ENCODE measurements at places on chromosomes 3 and 15.

- DNase-seq, result no peak
Observed at GRCh38 chr3:18866899-18867298, 281.4 kb upstream of the KCNH8 start.

DNA sequence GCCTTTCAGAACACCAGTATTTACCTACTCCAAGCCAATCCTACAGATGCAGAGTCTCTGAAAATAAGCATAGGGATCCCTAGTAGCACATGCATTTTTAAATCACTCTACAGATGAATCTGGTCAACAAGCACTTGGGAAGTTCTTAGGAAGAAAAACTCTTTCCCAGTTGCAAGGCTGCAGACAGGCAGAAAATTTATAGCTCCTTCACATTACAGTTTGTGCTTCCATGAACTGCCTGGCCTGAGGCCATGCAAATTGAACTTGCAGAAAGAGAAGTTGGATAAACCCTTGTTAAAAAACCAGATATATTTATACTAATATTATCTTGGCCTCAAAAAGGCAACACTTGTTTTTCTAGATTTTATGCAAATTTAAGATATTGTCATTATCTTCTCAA lies 256.9 kb downstream of the EPHA3 start:
- no peak for DNase-seq

GRCh38 chr3:62686503-62687294 lies 188.5 kb downstream of the CADPS start:
- DNase-seq, result no peak

- peak; percentile 86 for DNase-seq
Observed at GRCh38 chr3:23264413-23264812, 61.3 kb downstream of the UBE2E2 start.

DNA sequence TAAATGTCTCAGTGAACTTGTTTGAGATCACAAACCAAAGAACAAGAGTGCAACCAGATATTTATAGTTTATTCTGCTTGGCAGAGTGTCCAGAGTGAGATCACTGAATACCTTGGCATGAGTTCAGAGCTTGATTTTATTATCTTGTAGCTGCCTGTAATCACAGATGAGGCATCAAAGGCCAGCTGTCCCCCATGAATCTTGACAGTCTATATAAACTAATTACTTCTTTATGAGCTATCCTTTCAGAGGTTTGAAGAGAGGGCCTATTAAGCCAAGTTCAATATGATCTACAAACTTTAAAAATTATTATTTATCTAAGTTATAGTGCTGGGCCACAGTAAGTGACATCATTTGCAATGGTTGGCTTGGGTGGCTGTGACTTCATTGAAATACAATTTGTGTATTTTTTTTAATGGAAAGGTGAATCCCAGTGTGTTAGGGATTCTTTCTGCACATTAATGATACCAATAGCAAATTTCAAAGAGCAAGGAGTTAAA lies 251.5 kb downstream of the CLSTN2 start:
- DNase-seq, result no peak

DNA sequence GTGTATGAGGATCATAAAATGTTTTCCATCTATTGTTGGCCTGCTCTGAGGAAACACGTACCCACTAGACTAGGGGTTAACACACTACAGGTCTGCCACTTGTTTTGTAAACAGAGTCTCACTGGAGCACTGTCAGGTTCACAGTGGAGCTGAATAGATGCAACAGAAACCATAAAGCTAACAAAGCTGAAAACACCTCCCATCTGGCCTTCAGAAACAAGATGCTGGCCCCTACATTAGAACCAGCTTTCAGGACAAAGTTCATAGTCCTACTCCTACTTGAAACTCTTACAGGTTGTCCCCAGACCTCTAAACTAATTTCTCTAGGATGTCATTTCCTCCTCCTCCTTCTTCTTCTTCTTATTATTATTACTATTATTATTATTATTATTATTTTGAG lies 42.3 kb downstream of the SNX4 start:
- no peak for DNase-seq

- DNase-seq, result no peak
Observed at GRCh38 chr15:73979636-73980035, 12.5 kb downstream of the STOML1 start.

DNA sequence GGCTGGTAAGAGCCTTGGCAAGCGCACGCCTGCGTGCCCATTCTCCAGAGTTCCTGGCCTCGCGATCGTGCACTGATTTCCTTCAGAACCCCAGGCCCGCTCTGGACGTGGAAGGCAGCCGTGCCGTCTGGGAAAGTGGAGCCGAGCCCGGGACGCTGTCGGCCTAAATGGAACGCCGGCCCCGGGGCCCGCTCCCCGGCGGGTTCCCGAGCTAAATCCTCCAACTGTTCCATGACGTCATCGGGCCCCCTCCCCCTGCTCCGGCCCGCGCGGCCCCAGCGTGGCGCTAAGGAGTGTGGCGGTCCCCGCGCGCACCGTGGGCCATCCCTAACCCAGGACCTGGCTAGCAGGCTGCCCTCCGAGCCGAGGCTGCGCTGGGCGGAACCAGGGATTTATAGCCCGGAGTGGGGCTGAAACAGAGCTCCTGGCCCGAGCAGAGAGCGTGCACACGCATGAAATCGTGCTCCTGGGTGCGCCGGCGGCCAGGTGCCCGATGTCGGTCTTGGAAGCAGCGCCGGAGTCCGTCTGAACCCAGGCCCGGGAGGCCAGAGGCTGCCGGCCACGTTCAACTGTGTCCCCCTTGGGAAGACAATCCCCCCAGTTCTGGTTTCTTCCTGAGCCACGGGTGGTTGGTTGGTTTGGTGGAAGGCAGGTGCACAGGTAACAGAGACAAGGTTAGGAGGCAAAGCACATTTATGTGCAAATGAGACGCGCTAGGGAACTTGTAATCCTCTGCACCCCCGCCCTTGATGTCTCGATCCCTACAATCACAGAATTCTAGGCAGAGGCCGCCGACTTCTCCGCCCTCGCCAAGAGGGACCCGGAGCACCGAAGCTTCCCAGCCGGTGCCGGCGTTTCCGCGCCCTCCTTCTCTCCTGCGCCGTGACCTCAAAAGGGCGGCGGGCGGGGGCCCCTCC lies 84.9 kb upstream of the ETV5 start:
- no peak for DNase-seq

- DNase-seq, result no peak
Observed at GRCh38 chr3:172259111-172259541, 189.1 kb downstream of the GHSR start.

DNA sequence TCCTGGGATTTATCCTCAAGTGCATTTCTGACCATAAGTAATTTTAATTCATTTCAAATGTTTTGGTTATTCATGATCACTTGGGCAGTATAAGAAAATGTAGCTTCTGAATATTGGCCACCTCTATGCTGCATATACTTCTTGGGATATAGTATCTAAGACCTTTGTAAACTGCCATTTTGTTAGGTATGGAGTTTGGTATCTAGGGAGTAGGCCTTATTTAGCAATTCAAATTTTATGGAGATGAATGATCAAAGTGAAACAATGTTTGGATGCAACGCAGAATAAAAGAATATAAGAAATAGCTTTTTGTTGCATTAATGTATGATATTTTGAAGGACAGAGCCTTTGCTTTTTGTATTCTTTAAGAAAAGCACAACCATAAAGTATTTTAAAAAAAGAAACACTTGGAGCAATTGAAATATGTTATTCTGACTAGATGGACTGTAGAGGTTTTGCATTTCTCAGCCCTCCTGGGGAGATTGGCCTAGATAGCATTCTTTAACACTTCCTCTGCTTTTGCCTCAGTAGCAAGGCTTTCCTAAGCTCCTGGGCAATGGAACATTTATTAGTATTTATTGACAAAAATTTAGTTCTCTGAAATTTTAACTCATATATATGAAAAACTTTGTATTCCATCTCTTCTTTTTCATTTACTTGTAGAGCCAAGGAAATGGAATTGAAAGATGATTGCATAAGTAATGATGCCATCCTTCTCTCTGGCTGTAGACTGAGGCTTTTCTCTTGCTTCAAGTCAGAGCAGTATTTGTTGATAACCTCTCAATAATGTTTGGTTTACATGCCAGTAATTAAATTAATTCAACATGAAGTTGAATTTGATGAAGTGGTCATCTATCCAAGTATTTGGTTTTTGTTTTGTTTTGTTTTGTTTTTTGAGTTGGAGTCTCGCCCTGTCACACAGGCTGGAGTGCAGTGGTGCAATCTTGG lies 61.8 kb upstream of the UTS2B start:
- no peak for DNase-seq
